ENCODE measurements at places on chromosomes 2 and 18.
A peak's percentile ranks its signal among the peaks of the same experiment; 100 is the strongest.

DNA sequence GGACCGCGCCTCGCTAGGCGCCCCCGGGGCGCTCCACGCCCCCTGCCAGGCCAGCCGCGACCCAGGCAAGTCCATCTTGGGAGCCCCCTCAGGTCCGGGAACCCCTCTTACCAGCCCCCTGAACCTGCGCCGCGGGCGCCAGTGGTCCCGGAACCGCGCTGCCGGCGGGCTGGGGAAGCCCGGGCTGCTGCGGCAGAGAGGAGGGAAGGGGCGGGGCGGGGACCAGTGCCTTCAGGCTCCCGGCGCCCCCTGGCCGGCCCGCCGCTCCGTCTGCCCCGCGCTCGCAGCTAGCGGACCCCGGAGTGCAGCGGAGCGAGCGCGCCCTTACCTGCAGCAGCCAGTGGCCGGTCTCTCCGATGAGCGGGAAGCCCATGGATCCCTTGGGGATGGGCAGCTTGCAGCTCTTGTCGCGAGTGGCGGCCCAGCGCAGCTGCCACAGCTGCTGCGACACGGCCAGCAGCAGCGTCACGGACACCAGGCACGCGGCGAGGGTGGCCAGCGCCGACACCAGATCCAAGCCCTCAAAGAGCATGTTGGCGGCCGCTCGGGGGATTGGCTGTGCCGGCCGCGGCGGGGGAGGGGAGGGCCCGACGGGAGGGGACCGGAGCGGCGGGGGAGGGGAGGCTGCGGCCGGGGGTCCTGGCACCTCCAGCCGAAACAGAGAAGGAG lies at the start of gene CYP26B1:
CYP26B1 (minus strand) TSS at position 560 of the 669 bp plus-strand sequence; CDS start at position 532, 28 bp downstream.
- no peak within 1 kb of the TSS for H3K27ac ChIP-seq
- peaks cover 28% of the 10 kb centered on the region for H3K4me1 ChIP-seq
- H3K4me3 ChIP-seq = peak within 1 kb of the TSS; percentile 74
- no peaks in the 10 kb centered on the region for H3K36me3 ChIP-seq

GRCh38 chr2:217353591-217353990 lies 493.7 kb upstream of the TNP1 start:
- H3K4me1 ChIP-seq = no peaks in the 10 kb centered on the region
- H3K27me3 ChIP-seq = no peaks in the 10 kb centered on the region
- no peak for DNase-seq
- no peaks in the 10 kb centered on the region for H3K36me3 ChIP-seq
- H3K4me3 ChIP-seq = no peak overlapping the region

DNA sequence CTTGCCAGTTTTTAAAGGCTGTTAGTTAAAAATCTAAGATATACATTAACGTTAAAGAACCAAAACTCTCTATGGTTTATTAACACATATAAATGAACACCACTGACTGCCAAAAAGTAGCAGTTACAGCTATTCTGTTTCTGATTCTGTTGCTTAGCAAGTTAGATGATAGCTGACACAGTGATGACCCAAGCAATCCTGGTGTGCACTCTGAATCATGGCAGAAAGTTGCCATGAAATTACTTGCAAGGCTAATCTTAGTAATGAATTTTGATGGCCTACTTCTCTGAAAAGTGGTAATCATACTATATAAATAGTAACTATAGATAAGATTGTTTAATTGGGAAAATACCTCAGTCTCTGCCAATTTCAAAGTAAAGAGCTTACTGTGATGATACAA lies 57.7 kb downstream of the ROCK2 start:
- no peak overlapping the region for H3K27ac ChIP-seq
- no peak overlapping the region for H3K4me3 ChIP-seq
- no peak for DNase-seq
- no peaks in the 10 kb centered on the region for H3K27me3 ChIP-seq
- no peaks in the 10 kb centered on the region for H3K4me1 ChIP-seq

DNA sequence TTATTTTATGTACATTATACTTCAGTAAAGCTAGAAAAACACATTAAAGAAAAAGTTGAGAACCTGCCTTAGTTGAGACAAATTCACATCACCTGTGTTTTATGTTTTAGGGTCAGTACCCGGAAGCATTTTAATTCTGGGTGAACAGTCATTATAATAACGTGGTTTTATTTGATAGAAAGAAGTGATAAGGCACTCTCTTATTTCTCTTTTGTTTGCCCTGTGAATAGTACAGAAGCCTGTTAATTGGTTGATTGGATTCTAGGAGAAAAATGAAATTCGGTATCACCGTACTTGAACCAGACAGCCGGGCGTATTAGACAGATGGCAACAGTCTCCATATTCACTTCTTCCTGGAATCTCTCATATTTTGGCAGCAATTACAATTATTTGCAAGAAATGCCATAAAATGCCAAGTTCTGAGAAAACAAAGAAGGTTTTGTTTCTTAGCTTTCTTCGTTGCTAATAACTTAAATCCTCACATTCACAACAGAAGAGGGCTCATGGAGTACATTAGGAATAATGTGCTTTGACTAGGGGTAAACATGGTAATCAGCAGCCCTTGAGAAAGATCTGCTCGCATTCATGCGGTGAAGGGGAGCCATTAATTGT lies 168.7 kb upstream of the RASGRP3 start:
- H3K4me3 ChIP-seq = no peak overlapping the region
- H3K27me3 ChIP-seq = no peaks in the 10 kb centered on the region
- H3K36me3 ChIP-seq = no peaks in the 10 kb centered on the region
- DNase-seq = no peak
- no peak overlapping the region for H3K27ac ChIP-seq
- peaks cover 25% of the 10 kb centered on the region for H3K4me1 ChIP-seq

DNA sequence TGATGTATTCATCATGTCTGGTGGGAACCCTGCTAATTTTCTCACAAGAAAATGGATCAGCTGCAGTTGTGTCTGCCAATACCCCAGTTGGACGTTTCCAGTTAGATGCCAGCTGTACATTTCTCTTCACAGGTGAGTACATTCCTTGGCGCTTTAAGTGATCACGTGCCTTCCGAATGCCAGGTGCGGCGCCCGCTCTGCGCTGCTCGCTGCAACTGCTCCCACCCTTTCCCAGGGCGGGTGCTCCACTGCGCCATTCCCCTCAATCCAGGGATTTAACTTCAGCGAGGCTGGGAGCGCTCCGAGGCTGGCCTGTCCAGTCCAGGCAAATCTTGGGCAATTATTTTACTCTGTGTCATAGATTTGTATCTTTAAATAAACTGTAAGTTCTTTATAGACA lies 225.0 kb upstream of the RAB6C start:
- no peak overlapping the region for H3K27ac ChIP-seq
- H3K4me1 ChIP-seq = no peaks in the 10 kb centered on the region
- no peak for DNase-seq
- peaks cover 26% of the 10 kb centered on the region for H3K27me3 ChIP-seq

DNA sequence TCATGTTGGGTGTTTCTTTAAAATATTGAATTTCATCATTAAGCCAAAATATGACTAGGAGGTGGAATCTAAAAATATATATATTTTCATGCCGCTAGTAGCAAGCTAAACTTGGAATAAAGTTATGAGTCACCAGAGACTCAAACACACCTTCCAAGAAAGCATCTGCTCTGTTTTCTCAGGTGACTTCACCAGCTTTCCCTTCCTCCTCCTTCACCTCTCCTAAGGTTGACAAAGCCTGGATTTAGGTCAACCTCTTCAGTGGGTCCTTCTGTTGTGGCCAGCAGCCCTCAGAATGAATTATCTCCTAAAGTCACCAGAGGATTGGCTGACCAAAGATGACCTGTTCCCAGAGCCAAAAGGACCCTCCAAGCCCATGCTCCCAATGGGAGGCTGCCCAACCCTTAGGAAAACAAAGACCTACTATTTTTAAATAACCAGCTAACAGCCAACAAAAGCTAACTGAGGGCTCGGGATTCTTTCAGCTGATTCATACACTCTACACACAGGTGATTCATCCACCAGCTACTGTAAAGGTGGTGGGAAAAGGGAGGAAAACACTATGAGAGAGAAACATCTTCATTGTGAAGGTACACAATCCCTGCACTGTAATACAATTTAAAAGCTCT lies 113.9 kb downstream of the MYO5B start:
- peak overlapping the region; percentile 94 for H3K27ac ChIP-seq
- H3K4me3 ChIP-seq = no peak overlapping the region
- DNase-seq = peak; percentile 72
- no peaks in the 10 kb centered on the region for H3K27me3 ChIP-seq
- no peaks in the 10 kb centered on the region for H3K36me3 ChIP-seq

DNA sequence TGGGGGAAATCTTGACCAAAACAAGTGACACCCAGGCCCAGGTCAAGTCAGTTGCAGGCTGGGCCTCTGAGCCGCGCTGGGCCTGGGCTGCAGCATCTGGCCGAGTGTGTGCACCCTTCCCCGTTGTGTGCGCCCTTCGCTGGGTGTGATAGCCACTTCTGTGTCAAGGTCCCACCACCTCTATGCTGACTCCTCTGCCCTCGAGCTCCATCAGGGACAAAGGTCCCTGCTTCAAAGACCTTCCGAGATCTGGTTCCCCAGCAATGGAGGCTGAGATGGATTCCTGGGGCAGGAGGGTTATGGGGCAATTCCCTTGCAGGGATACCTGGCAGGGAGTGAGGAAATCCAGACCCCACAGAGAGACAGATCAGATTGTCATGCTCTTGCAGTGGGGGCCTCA lies 93.6 kb downstream of the PIEZO2 start:
- DNase-seq = no peak
- peaks cover 21% of the 10 kb centered on the region for H3K27me3 ChIP-seq
- H3K27ac ChIP-seq = no peak overlapping the region
- no peak overlapping the region for H3K4me3 ChIP-seq
- H3K4me1 ChIP-seq = no peaks in the 10 kb centered on the region
